CD4-positive, alpha-beta T cell treated with Interferon alpha-2 for 1 hour (primary cell): ENCODE measurements at places on chromosomes 12 and 14.

DNA sequence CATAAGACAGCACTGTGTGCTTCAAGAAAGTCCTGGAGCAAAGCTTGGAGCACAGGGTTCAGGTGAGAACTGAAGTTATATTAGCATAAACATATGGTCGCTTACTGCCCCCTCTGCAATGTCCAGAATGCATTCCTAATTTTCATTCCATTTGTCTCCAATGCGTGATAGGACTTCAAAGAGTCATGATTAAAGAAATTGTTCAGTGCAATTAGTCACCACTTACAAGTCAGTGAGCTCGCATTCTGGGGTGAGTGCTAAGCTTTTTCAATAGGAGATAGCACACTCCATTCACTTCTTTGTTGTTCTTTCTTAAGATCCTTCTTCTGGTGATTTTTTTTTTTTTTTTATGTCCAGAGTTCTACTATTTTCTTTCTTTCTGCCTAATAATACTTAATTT, 398.4 kb downstream of the SYT1 start:
- no peak for DNase-seq

DNA sequence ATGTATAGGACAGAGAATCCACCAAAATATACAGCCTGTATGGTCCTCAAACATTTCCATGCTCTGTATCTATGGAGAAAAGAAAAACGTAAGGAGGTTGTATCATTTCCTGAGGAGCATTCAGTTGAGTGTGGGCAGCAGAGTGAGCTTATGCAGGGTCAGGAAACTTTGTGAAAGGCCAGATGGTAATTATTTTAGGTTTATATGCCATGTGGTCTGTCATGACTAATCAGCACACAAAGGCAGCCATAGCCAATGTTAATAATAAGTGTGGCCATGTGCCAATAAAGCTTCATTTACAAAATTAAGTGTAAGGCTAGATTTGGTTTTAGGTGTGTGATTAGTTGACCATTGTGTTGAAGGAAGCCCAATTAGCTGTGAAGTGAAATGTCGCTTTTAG, 33.2 kb upstream of the A2M start:
- no peak for DNase-seq

- no peak for DNase-seq
Observed at GRCh38 chr12:80400571-80400991, 43.5 kb upstream of the PTPRQ start.

GRCh38 chr12:39989501-39989900, 116.4 kb downstream of the SLC2A13 start:
- no peak for DNase-seq

DNA sequence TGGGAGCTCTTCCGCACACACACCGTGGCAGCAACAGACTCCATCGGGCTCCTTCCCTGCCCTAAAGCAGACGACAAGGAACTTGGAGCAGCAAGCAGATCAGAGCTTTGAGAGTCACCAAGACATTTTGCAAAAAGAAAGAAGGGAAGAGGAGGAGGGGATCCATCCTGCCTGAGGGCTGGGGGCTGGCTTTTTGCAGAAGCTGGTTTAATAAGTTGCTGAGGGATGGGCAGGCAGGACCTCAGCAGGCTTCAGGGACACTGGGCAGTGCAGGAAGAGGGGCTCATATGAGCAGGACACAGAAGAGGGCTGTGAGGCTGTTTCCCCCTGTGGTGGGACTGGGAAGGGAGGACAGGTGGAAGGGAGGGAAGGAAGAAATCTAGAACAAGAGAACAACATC, 133.4 kb upstream of the GSC start:
- DNase-seq, result no peak

DNA sequence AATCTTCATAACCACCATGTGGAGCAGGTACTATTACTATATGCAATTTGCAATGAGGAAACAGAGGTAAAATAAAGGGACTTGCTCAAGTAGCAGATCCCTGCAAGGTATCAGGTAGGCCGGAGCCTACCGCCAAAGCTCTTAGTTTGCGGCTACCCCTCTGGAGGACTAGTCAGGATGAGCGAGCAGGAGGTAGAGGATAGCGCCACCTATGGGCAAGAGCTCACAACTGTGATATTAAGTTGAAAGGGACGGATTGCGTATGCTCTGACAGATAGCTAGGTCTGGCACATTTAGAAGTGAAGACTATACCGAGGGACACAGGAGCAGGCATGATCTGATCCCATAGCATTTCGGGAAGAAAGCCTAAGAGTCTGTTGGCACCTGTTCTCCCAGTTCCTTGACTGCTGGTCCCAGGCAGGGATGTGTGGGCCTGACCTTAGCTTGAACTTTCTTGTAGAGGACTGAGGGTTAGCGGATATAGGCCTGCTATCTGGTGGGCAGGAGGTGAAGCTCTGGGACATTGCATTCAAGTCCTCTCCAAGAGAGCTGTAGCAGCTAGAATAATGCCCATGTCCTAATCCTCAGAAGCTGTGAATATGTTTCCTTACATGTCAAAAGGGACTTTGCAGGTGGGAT, 48.0 kb downstream of the SLC17A8 start:
- peak; percentile 18 for DNase-seq

DNA sequence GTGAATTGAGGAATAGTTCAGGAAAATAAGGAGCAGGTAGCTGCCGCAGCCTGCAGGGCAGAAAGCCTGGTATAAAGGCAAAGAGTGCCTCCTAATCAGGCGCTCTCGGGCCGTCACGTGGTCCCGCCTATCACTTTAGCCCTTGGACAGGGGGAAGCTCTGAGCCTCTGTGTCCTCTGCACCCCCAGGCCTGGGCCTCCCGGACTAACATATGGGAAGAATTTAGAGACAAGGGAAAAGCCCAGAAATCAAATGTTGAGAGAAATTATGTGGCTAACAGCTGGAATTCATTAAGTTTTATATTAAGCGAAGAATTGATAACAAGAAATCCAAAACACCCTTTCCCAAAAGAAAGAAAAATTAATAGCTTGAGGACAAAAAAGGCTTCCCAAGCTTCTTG, 417.7 kb downstream of the ATP23 start:
- no peak for DNase-seq

DNA sequence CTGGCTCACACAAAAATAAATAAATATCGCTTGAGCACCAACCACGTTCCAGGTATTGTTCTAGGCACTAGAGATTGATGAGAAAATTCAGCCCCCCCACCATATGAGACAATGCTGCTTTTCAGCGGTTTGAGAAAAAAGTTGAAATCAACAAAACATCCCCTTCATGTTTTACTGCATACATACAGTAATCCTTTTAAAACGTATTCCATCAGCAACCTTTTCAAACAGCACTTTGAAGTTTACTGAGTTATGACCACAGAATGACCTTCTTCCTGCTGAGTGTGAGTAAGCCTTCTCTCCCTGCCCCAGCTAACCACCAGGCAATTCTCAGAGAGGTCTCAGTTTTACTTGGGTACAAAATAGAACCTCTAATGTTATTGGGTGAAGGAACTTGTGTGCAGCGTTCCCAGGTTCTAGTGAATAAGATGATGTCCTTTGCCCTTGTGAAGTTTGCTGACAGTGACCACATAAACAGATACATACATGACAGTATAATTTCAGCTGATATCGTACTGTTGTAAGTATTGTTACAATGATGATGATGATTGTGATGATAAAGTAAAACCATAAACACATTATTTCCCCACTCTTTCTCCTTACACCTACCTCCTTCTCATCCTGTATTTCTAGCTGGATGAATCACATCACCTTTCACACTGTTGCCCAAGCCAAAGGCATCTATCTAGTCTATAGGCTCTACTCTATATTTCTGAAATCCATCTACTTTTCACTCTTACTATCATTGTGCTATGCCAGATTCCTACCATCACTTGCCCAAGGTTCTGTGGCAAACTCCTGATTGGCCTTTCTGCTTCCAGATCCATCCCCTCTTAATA, 124.4 kb upstream of the KRR1 start:
- DNase-seq, result no peak

DNA sequence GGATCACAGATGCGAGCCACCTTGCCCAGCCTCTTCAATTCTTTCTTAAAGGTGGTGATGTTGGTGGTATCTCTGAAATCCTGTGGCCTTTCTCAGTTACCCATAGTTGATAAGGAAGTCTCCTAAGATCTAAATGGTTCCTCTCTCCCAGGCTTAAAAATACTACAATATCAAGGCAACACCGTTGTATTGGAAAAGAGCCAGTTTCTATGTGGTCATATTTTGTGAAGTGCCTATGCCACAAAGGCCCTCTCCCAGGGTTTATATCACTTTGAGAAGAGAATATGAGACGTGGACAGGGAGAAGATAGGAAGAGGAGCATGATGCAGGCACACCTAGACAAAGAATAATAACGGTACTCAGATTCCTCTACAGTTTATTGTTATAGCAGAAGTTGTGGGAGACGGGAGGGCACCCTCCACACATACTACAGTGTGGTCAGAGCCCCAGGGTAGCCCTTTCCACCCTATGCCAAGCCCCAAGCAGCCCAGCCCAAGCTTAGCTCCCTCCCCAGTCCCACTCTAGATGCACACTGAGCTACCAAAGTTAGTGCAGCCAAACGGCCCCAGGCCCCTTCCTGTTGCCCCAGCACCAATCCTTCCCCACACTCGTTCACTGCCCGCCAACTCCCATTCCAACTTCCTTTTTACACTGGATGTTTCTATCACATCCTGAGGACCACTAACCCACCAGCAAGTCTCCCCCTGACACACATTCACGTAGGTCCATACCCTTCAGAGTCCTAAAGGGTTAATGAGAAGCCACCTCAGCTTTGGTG, 8.3 kb downstream of the NDRG2 start:
- DNase-seq, result no peak

DNA sequence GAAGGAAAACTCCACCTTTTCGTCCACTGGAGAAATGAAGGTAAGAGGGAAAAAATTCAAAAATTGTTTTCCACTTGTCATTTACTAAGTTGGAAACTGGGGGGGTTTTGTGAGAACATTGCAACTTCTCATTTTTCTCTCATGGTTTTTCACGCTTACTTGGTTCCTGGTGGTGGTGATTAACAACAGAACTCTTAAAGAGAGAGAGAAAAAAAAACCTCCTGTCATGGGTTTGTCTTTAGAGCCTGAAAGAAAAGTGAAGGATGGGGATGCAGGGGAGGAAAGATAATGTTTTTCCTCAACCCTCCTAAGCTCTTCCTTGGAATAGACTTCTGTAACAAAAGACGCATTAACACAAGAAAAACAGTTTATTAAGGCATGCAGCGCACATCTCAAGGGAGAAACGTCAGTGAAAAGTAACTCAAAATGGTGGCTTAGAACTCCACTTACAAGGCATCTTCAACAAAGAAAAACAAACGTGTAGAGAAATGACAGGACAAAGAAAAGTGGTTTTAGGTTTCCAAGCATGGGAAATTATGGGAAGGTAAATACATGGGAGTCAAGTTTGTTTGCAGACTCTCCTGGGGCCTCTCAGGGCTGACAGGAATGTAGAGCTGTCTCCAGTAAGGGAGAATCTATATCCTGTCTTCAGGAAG, 81.9 kb upstream of the ATF7IP start:
- no peak for DNase-seq

- no peak for DNase-seq
Observed at GRCh38 chr12:28563936-28564335, 373.7 kb downstream of the CCDC91 start.

DNA sequence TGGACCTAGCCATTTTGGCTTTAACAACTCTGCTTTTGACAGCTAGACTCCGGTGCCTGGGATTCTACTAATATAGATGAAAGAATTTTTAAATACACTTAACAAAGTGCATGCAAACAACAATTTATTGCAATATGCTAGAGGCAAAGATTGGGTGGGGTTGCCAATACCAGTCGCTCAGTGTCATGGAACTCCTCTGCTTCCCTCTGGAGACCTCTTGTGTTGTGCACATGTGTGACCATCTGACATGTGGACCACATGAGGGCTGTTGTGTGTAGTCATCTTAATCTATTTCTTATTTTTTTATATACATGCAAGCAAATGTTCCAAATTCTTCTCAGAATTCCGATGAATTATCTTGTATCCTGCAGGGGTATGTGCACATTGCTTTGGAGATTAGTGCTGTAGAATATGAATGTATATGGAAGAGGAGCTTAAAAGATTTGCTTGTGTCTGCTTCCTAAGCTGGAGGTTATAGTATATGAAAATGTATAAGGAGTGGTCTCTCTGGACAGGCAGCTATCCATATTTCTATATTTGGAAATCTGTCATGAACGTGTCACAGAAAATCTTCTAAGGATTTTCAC, 24.2 kb upstream of the STXBP6 start:
- DNase-seq, result no peak

GRCh38 chr12:10454531-10454930, 1.4 kb upstream of the KLRC1 start:
- DNase-seq, result no peak
